ENCODE measurements at places on chromosomes 12 and 14.

- DNase-seq = no peak
Observed at GRCh38 chr12:88737838-88738472, 157.7 kb upstream of the KITLG start.

DNA sequence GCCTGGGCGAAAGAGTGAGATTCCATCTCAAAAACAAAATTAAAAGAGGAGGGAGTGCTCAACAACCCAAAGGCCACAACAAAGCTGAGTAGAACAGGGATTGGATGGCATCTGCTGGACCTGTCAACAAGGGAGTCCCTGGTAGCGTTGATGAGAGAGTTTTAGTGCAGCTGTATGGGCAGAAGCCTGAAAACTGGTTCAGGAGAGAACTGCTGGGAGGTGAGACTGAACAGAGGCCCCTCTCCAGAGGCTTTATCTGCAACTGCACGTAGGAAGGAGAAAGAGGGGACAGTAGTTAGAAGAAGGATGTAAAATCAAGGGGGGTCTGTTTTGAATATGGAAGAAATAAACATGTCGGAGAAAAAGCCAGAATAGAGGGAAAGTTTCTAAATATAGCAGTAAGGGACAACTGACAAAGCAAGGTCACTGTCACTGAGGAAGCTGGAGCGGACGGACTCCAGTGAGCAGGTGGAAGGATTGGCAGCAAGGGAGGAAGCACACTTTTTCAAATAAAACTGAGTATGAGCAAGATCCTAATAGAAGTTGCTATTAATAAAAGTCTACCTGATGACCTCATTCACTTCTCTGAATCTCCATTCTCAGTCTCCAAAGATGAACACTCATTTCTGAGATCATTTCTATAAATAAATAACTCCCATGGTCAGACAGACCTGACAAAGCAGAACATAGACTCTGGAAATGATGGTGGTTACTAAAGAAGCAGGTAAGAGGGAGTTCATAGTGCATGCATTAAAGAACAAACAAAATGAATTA lies 11.8 kb upstream of the ATF1 start:
- DNase-seq = no peak

- no peak for DNase-seq
Observed at GRCh38 chr14:68808696-68809480, 16.0 kb upstream of the ZFP36L1 start.

DNA sequence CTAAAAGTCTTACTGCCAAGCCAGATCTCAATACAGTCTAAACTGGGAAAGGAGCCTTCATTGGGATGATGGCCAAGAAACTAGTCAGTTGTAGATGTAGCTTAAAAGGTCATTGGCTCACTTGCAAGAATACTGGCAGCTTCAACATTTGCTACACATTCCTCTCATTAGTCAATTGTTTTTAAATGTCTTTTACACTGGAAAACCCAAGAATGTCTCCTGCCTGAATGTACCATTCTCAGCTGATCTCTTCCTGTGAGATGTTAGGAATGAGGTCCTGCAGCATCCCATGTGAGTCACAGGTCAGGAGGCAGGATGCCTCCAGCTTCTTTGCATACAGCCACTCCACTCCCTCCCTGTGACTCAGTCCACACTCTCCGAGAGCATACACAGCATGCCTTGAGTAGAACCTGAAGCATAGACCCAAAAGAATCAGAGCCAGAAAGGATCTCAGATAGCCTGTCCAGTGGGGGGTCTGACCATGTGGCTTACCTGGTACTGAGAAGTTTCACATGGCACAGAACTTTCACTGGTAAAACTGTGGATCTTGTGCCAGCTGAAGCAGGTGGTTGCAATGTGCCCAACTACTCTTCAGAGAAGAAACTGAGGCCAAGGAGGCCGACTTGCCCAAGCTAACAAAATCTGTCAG lies 56.0 kb upstream of the HECTD1 start:
- no peak for DNase-seq

- DNase-seq = no peak
Observed at GRCh38 chr12:53657041-53657440, 18.8 kb downstream of the ATP5MC2 start.

GRCh38 chr12:69161829-69162228 lies 77.5 kb upstream of the CPSF6 start:
- no peak for DNase-seq

DNA sequence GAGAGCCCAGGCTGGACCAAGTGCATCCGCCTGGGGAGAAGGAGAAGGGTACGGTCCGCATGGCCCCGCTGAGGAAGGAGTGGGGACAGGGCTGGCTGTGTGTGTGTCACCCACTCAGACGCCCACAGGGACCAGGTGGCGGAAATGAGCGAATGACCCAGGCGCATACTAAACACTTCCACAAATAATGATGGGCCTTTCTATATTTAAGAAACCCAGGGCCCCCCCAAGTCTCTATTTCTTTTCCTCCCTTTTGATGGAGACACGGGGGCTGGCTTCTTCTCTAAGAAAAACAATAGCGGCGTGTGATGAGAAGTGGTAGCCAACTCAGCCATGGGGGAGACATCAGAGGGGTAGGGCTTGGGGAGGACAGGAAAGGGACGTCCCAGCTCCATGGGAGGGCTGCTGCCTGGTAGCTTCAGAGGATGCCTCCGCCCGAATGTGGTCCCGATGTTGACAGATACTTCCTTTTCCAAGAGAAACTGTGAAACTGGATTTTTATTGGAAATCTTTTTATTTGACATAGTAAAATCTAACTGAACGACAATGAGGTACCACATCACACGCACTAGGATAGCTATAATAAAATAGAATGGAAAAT lies 6.3 kb upstream of the MAP1LC3B2 start:
- peak; percentile 39 for DNase-seq

GRCh38 chr14:83294941-83295340 lies 1761.3 kb upstream of the SEL1L start:
- no peak for DNase-seq

DNA sequence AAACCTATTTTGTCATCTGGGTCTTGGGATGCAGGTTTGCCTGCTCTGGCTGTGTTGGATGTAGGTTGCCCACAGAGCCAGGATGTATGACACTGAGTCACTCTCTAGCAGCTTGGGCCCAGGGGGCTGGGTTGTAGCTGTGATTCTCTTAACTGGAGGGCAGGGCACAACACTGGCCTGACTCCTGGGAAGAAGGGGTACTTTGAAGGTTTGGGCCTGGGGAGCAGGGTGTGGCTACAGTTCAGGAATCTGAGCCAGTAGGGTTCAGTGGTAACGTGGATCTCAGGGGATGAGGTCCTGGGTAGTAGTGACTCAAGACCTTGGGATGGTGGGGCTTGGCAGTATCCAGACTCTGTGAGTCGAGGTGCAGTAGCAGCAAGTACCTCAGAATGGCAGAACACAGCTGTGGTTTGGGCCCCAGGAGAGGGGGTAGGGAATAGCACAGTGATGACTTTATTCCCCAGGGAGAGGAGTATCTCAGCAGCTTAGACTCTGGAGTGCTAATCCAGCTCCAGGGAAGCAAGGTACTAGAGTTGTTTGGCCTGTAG lies 25.7 kb downstream of the TBC1D15 start:
- DNase-seq = no peak

DNA sequence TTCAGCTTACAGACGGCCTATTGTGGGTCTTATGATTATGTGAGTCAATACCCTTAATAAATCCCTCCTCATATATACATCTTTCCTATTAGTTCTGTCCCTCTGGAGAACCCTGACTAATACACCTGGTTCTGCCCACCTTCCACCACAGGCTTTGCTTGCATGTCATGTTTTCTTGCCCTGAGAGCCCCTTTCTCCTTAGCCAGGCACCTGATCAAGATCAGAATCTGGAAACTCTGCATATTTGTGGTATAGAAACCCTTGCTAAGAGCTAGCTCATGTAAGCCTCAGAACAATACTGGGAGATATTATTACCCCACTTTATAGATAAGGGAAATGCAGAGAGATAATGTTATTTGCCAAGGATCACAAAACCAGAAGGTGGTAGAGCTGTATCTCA lies 52.9 kb upstream of the JDP2 start:
- DNase-seq = no peak

DNA sequence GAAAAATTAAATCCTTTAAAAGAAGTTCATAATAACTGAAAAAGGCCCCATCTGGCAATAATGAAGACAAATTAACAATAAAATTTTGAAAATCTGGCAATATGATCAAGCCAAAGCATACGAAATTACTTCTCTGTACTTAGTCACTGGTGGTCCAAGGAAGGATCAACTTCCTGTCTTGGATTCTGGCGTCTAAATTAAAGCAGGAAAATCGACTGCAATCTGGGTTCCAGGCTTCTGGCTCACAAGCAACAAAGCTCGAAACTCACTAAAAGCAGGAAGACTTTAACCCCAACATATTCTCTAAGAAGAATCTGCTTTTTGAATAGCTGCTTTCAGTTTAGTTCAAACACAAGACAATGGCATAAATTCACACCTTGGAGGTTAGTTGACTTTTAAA lies 49.7 kb downstream of the LRIG3 start:
- no peak for DNase-seq

GRCh38 chr12:83408851-83409250 lies 722.1 kb downstream of the TMTC2 start:
- no peak for DNase-seq

DNA sequence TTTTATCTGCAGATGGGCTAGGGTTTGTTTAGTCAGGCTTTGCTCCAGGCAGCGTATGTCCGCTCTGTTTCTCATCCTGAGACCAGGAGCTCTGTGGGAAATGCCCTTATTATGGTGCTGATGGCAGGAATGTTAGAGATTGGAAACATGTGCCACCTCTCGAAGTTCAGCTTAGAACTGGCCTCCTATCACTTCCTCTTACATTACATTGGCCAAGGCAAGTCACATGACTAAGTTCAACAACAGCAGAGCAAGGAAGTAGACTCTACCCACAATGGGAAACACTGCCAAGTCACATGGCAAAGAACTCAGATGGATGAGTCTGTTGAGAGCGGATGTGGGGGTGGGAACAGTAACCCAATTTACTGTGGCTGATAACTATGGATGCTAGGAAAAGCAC lies 161.9 kb upstream of the WSCD2 start:
- DNase-seq = no peak

DNA sequence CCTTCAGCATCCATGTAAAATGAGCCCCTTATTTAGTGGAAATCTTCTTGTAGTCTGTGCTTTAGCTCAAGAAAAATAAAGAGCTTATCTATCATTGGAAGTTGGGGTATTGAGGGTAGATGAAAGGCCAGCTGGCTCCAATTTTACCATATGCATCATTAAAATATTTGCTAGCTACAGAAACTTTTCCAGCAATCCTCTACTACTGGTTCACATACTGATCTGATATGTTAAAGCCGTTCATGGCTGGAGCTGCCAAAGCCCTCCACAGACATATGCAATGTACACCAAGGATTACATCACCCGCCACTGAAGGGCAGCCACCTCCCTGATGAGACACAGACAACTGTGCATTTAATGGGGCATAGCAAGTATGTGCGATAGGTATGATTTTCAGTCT lies 1205.3 kb downstream of the GALC start:
- no peak for DNase-seq

GRCh38 chr14:24095271-24096068 lies 1.4 kb downstream of the PCK2 start:
- no peak for DNase-seq

- DNase-seq = no peak
Observed at GRCh38 chr12:57539134-57539768, 7.7 kb downstream of the DCTN2 start.

- DNase-seq = no peak
Observed at GRCh38 chr14:22689199-22689598, 45.0 kb upstream of the OR6J1 start.

- DNase-seq = no peak
Observed at GRCh38 chr12:102483466-102483865, 3.1 kb upstream of the IGF1 start.

- DNase-seq = no peak
Observed at GRCh38 chr12:12606781-12607589, 4.7 kb upstream of the CREBL2 start.
